ENCODE measurements at places on chromosomes 7 and 10. TPM values are rescaled to one million over a fixed set of nuclear protein-coding genes. Genes with fewer than 3 reads are reported as not detected.

The DNAJC12 gene
- total RNA-seq: 4.1 TPM

The GRID2IP gene
- total RNA-seq: 0.61 TPM

The ZPBP gene
- not detected for total RNA-seq

DNA sequence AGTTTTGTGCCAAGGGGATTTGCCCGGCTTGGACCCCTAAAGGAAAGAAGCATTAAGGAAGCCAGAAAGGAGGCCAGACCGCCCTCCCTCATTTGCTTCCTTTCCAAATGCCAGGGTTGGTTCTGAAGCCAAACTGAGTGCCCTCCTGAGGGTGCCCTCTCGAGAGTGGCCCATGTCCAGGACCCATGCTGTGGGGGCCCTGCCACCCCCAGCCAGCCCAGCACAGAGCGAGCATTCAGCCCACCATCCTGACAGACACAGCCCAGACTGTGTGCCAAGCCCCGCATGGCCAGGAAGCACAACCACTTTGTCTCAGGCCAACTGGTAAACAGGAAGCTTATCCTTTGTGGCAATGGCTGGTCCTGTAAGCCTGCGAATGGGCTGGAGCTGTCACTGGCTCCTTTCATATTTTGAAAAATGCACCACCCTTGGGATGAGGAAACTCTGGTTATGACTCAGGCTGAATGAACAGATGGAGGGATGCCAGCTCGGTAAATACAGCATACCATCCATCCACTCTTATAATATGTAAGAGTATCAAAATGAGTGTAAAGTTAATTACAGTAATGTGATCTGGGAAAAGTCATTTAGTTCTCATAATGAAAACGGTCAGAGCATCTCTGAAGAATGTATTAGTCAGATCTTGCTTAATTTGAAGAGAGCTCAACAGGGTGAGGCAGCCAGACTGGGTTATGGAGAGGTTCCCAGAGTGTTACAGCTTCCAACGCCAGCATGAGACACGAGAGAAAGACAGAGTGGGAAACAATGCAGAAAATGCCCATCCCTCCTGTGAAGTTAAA is 65.0 kb downstream of the STK17A start:
- no peak for DNase-seq

DNA sequence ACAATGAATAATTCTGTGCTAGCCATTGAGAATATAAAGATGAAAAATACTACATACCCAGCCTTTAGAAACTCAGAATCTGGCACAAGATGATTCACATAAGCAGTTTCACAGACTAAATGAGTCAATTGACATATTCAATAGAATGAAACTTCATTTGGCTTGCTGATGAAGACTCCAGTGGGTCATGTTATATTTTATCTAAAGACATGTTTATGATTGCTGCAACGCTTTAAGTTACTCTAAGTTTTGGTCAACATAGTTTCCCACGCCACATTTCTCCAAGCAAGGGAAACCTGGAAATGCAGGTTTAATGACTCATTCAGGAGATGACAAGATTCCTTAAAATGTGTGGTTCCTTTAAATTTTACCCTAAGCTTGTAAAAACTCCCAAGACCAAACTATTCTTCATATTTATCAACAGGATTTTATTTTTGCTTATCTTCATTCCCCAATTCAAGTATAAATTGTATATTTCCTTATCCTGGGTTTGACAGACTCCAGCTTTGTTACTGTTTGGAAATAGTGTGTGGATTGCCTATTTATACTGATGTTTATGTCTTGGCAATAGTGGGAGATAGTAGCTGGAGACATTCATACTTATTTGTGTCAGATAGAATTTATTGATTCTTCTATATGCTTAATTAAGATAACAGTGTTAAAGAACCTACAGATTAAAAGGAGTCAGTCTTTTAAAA is 6.6 kb downstream of the SEMA3A start:
- no peak for DNase-seq

DNA sequence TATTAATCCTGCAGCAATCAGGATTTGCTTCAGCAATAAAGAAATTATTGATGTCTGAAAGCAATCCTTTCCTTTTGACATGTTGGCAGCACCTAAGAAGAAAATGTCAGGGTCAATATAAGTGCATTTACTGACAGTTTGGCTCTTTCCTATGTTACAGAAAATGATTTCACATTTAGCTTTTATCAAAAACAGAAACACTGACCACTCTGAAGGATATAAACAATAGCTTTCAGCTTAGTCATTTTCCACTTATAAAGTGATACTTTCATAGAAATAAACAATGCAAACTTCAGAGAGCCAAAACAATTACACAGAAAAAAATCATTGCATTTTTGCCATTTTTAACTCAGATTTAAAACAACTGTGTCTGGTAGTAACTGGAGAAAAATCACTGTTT is 325.6 kb upstream of the KAT6B start:
- DNase-seq: no peak

GRCh38 chr7:126040114-126041045 is 1110.8 kb upstream of the POT1 start:
- DNase-seq: no peak

- no peak for DNase-seq
Measured at GRCh38 chr10:93941606-93942005, 47.8 kb downstream of the SLC35G1 start.

DNA sequence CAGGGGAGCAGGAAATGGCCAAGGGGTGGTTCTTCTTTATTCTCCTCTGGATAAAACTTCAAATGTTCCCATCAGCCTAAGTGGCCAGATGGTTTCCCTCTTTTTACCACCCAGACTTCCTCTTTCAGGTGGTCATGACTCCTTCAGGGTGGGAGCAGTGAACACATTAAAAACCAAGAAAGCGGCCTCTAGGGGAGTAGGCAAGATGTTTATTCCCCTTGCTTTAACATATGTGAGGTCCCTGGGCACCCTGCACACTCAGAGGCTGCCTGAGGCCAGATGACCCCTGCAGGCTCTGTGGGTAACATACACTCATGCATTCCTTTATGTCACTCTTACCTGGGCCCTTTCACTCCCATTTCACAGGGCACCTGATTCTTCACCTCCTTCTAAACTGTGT is 357.4 kb downstream of the ABCA13 start:
- no peak for DNase-seq

Measured in neural crest cell (in vitro differentiated cells).